ENCODE measurements at places on chromosomes 16 and 17. TPM values are rescaled to one million over a fixed set of nuclear protein-coding genes. Genes with fewer than 3 reads are reported as not detected.

Gene PDE6G
- total RNA-seq = 1.0 TPM

DNA sequence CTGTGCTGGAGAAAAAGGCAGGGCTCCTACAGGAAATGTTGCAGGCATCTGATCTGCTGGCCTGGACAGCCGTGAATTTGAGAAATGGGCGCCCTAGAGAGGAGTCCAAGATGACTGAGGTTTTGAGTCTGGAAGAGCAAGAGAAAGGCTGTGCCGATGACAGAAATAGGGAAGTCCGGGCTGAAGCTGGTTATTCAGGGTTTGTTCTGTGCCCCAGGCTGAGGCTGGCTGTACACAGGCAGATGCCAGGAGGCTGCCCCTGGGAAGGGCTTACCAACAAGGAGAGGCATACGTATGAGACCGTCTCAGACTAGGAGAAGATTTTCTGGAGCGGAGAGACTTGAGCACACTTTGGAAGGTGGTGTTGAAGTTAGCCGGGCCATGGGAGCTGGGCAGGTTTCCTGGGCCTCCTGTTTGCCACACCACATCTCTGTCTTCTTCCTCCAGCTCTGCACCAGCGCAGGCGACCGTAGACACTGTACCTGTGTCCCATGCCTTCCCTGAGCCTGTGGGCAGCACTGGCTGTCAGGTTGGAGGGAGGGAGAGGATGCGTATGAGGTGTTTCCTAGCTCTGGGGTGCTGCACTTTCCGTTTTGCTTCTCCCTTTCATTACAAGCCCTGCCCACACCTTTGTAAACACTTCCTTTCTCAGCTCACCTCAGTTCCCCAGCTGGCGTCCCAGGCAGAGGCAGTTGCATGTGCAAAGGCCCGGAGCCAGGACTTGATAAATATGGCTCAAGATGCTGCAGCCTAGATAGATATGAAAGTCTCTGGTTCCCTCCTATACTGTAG is 80.8 kb downstream of the SPECC1 start:
- DNase-seq = no peak
- no peak overlapping the region for H3K27ac ChIP-seq
- no peaks in the 10 kb centered on the region for H3K4me1 ChIP-seq
- no peak overlapping the region for H3K4me3 ChIP-seq
- H3K27me3 ChIP-seq = no peaks in the 10 kb centered on the region

DNA sequence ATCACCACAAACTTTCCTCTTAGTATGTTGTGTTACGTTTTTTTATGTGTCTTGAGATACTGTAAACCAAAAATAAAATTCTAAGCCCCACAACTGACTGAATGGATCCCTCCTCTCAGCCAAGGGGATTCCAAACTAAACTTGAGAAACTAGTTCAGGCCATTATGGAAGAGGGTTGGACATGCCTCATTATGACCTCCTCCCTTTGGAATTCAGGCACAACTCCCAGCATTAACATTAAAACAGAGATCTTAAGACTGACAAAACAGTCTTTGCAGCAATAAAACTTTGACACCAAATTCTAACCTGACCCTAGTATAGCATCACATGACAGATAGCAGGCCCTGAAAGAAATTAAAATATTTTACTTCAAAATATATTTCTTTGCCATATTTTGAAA is 51.1 kb upstream of the SLC47A1 start:
- no peaks in the 10 kb centered on the region for H3K4me1 ChIP-seq
- no peak overlapping the region for H3K27ac ChIP-seq
- DNase-seq = no peak
- H3K27me3 ChIP-seq = no peaks in the 10 kb centered on the region
- no peak overlapping the region for H3K4me3 ChIP-seq

DNA sequence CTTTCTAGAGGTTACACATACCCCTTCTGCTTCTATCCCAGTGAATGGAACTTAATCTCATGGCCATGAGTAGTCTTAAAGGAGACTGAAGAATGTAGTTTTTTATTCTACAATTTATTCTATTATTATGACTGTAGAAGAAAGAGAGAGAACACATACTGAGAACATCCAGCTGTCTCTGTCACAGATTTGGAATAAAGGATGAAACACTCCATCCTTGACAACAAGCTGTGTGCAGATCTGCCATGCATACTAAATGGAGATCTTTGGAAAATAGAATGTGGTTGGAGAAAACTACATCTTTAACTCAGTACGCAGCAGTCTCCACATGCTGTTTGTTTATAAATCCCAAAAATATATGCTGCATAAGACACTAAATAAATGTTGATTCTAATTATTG is 54.1 kb upstream of the NUDT7 start:
- H3K36me3 ChIP-seq = no peaks in the 10 kb centered on the region
- H3K4me3 ChIP-seq = no peak overlapping the region
- H3K27ac ChIP-seq = no peak overlapping the region
- H3K27me3 ChIP-seq = no peaks in the 10 kb centered on the region
- no peaks in the 10 kb centered on the region for H3K4me1 ChIP-seq

DNA sequence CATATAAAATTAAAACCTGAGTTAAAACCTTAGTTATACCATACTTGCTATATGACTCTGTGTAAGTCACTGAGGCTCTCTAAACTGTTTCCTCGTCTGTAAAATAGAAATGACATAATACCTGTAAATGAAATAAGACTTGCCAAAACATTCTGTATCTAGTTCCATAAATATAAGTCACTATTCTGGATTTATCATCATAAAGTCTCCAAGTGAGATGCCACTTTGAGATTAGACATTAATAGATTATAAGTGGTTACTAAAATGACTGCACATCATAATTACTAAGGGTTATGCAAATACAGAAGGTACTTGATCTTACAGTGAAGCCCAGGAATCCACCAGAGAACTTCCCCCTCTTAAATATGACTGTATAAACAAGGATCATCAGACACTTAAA is 12.0 kb upstream of the BRIP1 start:
- H3K27ac ChIP-seq = no peak overlapping the region
- H3K4me1 ChIP-seq = no peaks in the 10 kb centered on the region
- H3K36me3 ChIP-seq = peaks cover 80% of the 10 kb centered on the region
- no peak for DNase-seq
- no peak overlapping the region for H3K4me3 ChIP-seq

GRCh38 chr16:86449446-86450095 is 60.8 kb upstream of the FOXF1 start:
- no peaks in the 10 kb centered on the region for H3K36me3 ChIP-seq
- no peaks in the 10 kb centered on the region for H3K4me1 ChIP-seq
- H3K4me3 ChIP-seq = no peak overlapping the region
- H3K27me3 ChIP-seq = peaks cover under 1% of the 10 kb centered on the region
- DNase-seq = no peak

GRCh38 chr16:1830213-1830612 is 3.2 kb downstream of the FAHD1 start:
- peaks cover 24% of the 10 kb centered on the region for H3K4me1 ChIP-seq
- no peak for DNase-seq
- no peak overlapping the region for H3K4me3 ChIP-seq
- H3K27me3 ChIP-seq = no peaks in the 10 kb centered on the region

Gene KRT24
- total RNA-seq = not detected

DNA sequence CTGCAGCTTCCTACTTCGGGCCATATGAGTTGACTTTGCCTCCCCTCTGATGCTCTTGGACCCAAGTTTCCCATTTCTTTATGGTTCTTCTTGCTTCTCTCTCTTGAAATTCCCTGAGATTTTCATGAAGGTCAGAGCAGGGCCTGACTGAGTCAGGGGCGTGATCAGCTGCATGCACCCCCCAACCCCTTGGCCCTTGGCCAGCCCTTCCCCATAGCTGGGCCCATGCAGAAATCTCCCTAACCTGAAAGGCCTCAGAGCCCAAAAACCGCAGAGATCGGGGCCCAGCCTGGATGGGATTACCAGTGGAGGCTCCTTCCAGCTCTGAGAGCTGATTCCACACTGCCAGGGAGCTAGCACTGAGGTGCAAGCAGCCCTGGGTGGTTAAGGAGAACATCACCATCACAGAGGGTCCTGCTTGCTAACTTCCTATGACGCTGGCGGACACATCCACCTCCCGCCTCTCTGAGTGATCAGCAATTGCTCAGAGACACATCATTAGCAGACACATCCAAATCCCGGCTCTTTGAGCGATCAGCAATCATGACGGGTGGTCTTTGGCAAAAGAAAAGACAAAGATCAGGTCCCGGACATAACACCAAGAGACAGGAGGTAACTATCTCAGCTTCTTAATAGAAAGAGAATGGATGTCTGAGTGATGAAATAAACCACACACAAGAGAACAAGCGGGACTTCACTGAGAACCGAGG is 161.5 kb downstream of the C16orf78 start:
- no peak overlapping the region for H3K4me3 ChIP-seq
- no peaks in the 10 kb centered on the region for H3K36me3 ChIP-seq
- DNase-seq = no peak
- no peaks in the 10 kb centered on the region for H3K4me1 ChIP-seq
- no peaks in the 10 kb centered on the region for H3K27me3 ChIP-seq
- no peak overlapping the region for H3K27ac ChIP-seq

Gene ITGA2B
- total RNA-seq = 4.6 TPM

GRCh38 chr16:727291-727977 is 528 bp downstream of the HAGHL start:
- peaks cover 8% of the 10 kb centered on the region for H3K36me3 ChIP-seq
- H3K4me1 ChIP-seq = peaks cover 20% of the 10 kb centered on the region
- H3K4me3 ChIP-seq = peak overlapping the region; percentile 58
- DNase-seq = no peak
- H3K27me3 ChIP-seq = peaks cover 16% of the 10 kb centered on the region

Gene ALOX12B
- total RNA-seq = not detected

DNA sequence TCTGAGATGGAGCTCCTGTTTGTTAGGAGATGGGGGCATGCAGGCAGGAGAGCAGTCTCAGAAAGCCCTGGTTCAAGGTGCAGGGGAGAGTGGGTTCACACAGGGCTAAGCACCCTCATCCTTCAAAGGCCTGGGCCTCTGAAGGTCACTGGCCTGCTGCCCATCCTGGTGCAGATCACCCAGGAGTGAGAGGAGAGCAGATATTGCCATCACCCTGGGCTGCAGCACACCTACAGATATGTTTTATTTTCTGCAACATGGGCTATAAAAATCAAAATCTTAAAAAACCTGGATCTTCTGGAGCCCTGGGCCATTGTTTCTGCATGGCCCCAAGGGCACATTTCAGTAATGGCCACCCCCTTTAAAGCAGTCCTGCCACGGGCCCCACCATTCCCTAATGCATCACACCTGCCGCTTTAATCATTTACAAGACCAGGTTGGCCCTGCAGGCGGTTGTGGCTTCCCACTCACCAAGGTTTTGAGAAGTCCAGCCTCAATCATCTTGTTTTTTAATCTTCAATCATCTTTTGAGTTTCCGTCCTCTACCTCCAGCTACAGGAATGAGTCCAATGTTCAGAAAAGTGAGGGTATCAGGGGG is 20.4 kb upstream of the NUP93 start:
- H3K36me3 ChIP-seq = no peaks in the 10 kb centered on the region
- no peak for DNase-seq

- no peak overlapping the region for H3K4me3 ChIP-seq
- no peak overlapping the region for H3K27ac ChIP-seq
- peak; percentile 44 for DNase-seq
- H3K36me3 ChIP-seq = no peaks in the 10 kb centered on the region
- H3K4me1 ChIP-seq = no peaks in the 10 kb centered on the region
These were observed 13.3 kb downstream of the CDH3 start for GRCh38 chr16:68658341-68658973.

Gene CES1
- total RNA-seq = 293 TPM

- no peak overlapping the region for H3K27ac ChIP-seq
- peaks cover 2% of the 10 kb centered on the region for H3K4me1 ChIP-seq
- H3K36me3 ChIP-seq = no peaks in the 10 kb centered on the region
- H3K4me3 ChIP-seq = no peak overlapping the region
These were observed 48.9 kb upstream of the HAPSTR1 start for GRCh38 chr16:9042533-9042932.

- no peak for DNase-seq
- H3K4me3 ChIP-seq = no peak overlapping the region
- H3K4me1 ChIP-seq = no peaks in the 10 kb centered on the region
- H3K27ac ChIP-seq = no peak overlapping the region
These were observed 478.0 kb downstream of the SLC39A11 start for GRCh38 chr17:72614476-72614870.

GRCh38 chr17:63704259-63704576 is 4.3 kb upstream of the LIMD2 start:
- no peak overlapping the region for H3K4me3 ChIP-seq
- no peak for DNase-seq
- H3K4me1 ChIP-seq = peaks cover 19% of the 10 kb centered on the region
- H3K27me3 ChIP-seq = no peaks in the 10 kb centered on the region

DNA sequence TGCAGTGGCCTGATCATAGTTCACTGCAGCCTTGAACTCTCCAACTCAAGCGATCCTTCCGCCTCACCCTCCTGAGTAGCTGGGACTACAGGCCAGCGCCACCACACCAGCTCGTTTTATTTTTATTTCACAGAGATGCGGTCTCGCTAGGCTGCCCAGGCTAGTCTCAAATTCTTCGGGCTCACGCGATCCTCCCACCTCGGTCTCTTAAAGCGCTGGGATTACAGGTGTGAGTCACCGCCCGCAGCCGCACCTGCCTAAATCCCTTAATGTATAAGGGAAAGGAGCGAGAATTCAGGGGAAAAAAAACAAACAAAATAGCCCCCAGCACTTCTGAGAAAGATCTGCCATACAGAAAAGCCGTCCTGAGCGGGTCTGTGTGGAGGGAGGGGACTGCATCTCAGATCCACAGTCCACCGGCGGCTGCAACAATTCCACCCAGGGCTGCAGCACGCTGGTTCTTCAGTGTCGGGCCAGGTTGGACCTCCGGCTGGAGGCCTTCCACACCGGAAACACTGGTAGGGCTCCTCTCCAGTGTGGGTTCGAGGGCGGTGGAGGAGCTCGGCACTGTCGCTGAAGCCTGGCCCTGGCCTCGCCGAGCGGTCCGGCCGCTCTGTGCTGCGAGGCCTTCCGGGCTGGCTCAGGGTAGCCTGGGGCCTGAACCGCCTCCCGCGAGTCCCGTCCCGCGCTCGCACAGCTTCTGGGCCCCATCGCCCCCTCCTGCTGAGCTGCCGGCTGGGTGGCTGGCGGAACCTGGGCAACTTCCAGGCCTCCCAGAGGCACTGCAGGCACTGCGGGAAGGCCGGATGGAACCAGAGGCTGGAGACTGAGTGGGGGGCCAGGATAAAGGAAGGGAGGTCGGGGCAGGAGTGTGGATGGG is 7.0 kb downstream of the ZNF843 start:
- no peaks in the 10 kb centered on the region for H3K4me1 ChIP-seq
- no peak overlapping the region for H3K4me3 ChIP-seq
- no peaks in the 10 kb centered on the region for H3K36me3 ChIP-seq
- DNase-seq = no peak

GRCh38 chr17:14604591-14605266 is 303.8 kb downstream of the HS3ST3B1 start:
- peak overlapping the region; percentile 3 for H3K4me3 ChIP-seq
- H3K36me3 ChIP-seq = no peaks in the 10 kb centered on the region
- H3K27me3 ChIP-seq = no peaks in the 10 kb centered on the region
- H3K27ac ChIP-seq = peak overlapping the region; percentile 36
- no peaks in the 10 kb centered on the region for H3K4me1 ChIP-seq

Measured in upper lobe of right lung (tissue), 1 donor.